Left ventricle myocardium superior (tissue), 1 donor: ENCODE measurements at places on chromosomes 5 and 9.

DNA sequence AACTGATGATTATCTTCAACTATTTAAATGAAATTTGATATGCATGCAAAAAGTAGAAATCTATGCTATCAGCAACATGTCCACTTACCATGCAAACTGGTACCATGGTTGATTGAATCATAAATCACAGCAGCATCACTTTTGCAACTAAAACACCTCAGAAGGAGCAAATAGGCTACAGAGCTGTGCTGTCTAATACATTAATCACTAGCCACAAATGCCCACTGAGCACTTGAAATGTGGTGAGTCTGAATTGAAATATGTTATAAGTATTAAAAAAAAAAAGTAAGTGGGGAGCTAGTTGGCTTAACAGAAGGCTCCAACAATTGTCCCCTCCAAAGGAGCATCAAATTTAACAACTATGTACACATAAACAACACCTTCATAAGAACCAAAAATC is 112.5 kb downstream of the FAM114A2 start:
- no peak for DNase-seq

DNA sequence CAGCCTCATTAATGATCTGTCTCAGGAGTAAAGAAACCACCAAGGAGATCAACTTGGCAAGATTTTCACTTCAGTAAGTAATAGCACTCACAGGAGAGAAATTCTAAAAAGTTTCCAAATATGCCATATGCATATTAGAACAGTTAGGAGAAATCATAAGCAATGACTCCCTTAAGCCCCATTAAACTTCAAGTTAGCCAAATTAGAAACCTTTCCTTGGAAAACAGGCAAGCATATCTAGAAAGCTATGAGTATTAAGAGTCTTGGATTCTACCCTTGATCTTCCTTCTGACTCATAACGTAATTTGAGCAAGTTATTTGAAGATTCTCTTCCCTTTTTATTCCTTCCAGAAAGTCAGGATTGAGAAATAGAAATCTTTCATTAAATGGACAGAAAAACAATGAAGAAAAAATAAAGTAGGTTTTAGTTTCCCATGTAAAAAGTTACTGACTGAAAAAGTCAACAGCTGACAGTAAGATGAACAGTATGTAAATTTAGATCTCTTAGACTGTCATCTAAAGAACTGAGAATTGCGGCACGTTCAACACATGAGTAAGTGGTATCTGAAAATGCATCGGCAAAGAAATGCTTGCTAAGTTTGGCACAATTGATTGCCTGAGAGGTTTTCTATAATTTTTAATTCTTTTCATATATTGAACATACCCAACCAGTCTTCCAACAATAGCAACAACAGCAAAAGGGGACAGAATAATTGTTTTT is 565.7 kb upstream of the FTMT start:
- no peak for DNase-seq

GRCh38 chr5:86617309-86617755 is 409 bp upstream of the COX7C start:
- DNase-seq: no peak

- peak; percentile 35 for DNase-seq
Observed at GRCh38 chr5:55344392-55344992, 36.7 kb downstream of the MTREX start.

DNA sequence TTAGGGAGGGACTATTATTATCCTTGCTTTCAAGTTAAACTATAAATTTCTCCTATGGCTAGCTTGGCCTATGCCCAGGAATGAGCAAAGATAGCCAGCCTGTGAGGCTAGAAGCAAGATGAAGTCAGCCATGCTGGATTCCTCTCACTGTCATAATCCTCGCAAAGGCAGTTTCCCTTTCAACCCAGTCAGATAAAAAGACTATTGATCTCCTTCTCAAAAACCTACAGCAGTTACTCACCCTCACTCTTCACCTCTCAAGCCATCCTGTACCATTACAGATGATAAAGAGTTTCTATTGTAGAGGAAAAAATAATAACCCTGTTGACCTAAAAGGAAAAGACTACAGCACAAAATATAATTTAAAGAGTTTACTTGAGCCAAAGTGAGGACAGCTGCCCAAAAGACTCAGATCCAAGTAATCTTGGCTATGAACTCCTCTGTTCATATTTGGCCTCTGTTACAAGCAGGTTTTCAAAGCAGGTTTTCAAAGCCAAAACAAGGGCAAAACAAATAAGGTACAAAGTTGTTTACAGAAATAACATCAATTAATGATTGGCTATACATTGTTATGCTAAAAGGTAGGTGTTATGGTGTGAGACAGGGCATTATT is 41.7 kb downstream of the KCNV2 start:
- no peak for DNase-seq

DNA sequence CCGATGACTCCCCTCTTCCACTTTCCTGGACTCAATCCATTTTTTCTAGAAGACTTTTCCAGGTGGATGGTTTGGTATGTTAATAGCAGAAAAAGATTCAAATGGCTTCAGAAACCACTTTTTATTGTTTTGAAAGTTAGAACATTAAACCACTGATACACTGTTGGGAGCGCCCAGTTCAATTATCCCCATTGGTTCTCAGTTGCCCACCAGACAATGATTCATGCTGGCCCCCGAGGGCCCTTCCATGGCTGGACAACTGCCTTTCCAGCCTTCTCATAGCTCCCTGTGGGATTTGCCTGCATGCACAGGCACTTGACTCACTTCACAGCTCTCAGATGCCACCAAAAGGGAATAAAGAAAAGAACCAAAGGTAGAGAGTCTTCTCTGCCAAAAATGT is 21.3 kb upstream of the ANKRD34B start:
- no peak for DNase-seq

- no peak for DNase-seq
Observed at GRCh38 chr5:175746851-175747250, 89.0 kb downstream of the HRH2 start.

- no peak for DNase-seq
Observed at GRCh38 chr9:11722957-11723356, 970.2 kb upstream of the TYRP1 start.

DNA sequence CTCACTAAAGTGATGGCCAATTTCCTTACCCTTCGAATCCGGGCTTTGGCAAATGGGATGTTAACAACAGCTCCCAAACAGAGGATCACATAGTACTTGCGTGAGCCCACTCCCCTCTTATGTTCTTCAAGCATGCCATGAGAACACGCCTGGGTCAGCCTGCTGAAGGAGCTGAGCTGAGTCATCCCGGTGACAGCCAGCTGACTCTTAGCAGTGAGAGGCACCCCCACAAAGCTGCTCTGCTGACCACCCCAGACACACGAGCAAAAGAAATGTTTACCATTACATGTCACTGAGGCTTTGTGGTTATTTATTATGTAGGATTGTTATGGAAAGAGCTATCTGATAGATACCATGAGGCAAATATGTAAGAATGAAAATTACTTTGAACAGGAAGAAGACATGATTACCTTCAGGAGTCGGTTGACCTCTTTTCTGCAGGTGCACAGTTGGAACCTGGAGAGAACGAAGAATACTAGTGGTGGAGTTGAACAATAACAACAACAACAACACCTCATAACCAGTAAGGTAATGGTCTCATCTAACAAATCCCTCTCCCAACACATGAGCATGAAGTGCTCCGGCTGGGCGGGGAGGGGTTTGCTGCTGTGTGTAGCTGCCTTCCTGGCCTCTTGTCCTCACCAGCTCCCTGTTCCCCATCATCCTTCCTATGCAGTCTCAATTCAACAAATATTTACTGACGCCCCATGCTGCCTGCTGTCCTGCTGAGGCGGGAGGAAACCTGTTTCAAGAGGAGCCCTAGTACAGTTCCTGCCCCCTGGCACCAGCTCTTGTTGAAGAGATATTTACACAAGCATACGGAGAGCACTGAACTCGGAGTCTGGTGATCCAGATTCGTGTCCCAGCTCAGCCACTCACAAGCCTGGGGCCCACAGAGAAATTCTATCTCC is 69.4 kb upstream of the LHFPL2 start:
- DNase-seq: no peak
